WTC11 (cell line): ENCODE measurements at places on chromosomes 16 and 17. TPM values are rescaled to one million over a fixed set of nuclear protein-coding genes. Genes with fewer than 3 reads are reported as not detected.

The MYOCD gene
- 0.78 to 1.2 TPM (median 0.85 TPM) in 3 replicates for total RNA-seq

The ANKFN1 gene
- 0.11 to 0.24 TPM in 2 of 3 replicates, not detected in the other for total RNA-seq

DNA sequence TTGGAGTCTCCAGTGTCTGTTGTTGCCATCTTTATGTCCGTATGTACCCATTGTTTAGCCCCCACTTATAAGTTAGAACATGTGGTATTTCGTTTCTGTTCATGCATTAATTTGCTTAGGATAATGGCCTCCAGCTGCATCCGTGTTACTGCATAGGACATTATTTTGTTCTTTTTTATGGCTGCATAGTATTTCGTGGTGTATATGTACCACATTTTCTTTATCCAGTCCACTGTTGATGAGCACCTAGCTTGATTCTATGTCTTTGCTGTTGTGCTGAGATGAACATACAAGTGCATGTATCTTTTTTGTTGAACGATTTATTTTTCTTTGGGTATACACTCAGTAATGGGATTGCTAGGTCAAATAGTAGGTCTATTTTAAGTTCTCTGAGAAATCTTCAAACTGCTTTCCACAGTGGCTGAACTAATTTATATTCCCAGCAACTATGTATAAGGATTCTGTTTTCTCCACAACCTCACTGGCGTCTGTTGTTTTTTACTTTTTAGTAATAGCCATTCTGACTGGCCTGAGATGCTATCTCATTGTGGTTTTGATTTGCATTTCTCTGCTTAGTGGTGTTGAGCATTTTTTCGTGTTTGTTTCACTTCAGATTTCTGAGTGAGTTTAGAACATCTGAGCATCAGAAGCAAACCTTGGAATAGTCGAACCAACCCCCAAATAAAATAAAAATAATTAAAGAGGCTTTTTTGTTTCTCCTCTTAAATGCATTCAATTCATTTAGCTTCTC lies 304.7 kb downstream of the ZFHX3 start:
- DNase-seq = no peak

DNA sequence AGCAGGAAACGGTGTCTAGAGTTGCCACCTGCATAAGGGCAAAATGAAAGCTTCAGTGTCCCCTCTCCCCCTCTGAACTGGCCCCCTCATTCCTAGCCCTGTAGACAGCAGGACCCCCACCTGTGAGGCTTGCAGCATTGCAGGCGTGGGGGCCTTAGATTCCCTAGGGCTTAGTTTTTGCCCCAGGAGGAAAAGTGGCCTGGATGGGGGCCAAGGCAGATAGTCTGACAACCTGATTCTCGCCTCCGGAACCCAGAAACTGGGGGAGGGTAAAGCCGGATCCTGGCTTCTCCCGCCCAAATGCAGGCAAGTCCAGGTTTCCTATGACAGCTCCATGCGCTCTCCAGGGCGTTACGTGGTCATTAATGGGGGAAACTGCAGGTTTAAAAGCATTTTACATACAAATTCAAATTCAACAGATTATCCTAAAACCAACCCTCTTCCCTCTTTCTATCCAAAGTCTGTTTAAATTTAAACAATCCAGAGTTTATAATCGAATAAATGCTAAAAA lies 678 bp upstream of the HOXB6 start:
- no peak for DNase-seq

DNA sequence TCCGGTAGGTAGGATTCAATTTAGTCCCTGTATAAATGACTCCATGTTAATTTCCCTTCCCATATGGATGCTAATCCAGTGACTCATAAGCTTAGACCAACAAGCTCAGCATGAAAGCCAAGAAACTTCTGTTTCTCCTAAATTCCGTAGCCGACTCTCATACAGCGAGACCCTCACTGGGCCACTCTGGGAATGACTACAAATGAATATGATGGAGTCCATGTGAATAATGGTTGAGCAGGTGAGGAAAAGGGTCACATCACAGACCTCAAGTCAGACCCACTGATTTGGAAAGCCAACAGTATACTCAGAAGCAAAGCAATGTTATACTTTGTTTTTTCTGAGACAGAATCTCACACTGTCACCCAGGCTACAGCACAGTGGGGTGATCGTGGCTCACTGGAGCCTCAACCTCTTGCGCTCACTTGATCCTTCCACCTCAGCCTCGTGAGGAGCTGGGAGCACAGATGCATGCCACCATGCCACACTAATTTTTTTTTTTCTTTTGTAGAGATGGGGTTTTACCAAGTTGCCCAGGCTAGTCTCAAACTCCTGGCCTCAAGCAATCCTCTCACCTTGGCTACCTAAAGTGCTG lies 14.6 kb downstream of the RSL1D1 start:
- DNase-seq = no peak
